ENCODE measurements at places on chromosomes 1 and 21.

GRCh38 chr1:62218604-62219003 lies 24.0 kb downstream of the L1TD1 start:
- no peak for DNase-seq

- peak; percentile 63 for DNase-seq
Observed at GRCh38 chr1:7218210-7218832, 433.1 kb downstream of the CAMTA1 start.

DNA sequence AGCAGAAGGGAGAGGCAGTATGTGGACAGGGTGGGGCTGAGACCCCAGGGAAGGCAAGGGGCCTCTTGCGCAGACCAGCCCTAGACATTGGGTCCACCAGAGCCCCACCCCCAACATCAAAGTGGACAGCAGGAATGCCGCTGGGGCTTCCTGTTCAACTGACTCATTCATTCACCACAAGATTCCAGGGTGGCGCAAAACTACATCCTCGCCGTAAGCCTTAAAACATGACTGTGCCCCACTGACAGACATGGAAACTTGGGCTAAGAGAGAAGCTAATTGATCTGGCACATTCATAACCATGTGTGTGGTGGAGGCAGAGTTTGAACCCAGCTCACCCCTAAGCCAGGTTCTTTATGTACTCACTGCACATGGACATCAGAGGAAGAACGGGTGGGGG lies 14.0 kb downstream of the COL16A1 start:
- DNase-seq: peak; percentile 96

DNA sequence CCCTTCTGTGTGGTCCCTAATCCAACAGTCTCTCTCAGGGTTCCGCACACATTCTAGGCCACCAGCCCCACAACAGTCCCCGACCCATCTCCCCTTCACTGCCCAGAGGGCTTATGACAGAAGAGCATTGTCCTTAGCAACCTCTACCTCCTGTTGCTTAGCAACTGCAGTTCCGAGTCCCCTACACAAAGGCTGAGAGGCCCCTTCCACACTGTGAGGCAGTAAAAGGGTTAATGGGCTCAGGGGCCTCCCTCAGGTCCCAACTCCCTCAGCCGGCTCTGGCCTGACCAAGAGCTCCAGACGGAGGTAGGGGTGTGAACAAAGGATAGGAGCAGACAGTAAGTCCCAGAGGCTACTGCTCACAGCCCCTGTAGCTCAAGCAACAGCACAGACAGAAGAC lies 4.3 kb downstream of the IGSF9 start:
- DNase-seq: no peak

- DNase-seq: peak; percentile 66
Observed at GRCh38 chr1:116777831-116778830, 23.9 kb downstream of the CD2 start.

DNA sequence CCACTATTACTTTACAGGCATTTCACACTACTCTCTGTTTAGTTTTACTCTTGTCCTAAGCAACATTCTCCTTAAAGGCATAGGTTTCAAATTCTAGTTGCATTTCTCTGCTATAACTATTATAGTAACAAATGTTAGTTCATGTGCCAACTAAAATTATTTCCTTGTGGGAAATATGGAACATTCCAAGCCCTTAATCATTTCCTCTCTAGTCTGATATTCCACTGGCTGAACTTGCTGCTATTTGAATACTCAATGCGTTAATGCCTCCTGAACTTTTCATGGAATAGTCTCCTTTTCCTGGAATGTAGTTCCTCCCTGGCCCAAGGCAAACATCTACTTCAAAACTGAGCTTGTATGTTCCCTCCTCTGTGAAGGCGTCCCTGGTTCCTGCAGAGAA lies 19.3 kb upstream of the TBX19 start:
- peak; percentile 65 for DNase-seq

GRCh38 chr21:42666023-42666747 lies 12.8 kb downstream of the PDE9A start:
- DNase-seq: no peak

GRCh38 chr1:41502912-41503311 lies 18.4 kb upstream of the EDN2 start:
- no peak for DNase-seq

GRCh38 chr1:40796939-40797667 lies 13.5 kb downstream of the KCNQ4 start:
- DNase-seq: no peak

GRCh38 chr1:178143730-178144690 lies 50.1 kb downstream of the RASAL2 start:
- DNase-seq: peak; percentile 51

- no peak for DNase-seq
Observed at GRCh38 chr1:153649137-153649862, 9.2 kb upstream of the SNAPIN start.

DNA sequence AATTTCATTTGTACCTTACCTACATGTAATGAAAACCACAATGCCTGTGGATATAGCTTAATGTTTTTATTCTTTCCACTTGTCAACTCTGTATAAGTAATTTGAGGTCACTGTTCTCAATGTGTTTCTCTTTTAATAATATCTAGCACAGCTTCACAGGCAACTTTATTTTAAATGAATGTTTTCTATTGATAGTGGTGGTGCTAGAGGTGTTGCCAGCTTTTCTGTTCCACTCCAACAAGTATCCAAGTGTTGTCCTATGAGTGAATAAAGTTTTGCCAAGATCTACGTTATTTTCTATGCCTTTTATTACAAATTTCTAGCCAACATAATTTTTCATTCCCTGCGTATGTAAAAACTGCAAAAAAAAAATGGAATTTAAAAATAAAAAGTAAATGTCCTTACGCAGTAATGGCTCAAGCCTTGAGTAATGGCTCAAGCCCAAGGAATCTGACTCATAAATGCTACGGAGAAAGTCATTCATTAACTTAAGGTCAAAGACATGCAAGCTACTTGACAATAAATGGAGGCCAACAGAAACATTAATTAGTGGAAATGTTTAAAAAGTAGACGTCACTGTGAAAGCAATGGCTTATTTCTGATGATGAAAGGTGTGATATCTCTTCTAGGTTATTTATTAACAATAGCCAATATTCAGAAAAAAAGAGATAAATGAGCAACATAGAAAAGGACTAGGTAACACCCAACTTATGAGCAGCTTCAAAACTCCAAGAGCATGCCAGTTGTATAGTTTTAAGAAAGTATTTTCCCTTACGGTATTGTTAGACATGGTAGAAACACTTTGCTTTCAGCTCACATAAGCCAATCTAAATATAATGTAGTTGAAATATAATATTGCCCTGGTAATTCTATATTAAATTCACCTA lies 71.4 kb downstream of the SLC44A5 start:
- no peak for DNase-seq

DNA sequence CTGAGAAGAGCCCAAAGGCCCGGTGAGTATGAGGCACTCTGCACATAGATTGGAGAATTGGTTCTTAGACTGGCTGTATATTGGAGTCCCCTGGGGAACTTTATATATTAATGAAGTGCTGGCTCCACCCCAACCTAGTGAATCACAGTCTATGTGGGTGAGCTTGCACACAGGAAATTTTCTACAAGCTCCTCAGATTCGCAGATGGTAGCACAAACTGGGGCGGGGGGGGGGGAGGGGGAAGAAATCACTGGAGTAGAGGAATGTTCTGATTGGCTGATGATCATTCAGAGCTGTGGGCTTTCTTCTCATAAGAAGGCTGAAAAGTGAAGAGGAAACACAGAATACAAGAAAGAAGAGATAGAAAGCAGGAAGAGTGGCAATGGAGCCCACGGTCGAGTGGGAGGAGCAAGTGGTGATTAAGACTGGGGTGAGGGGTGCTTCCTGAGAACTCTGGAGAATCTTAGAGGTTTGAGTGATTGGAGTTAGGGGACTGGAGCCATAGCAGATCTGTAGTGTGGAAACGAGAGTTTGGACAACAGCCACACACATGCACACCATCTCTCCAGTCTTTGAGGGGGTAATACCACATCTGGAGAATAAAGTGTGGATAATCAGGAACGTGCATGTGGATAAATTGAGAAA lies 465.9 kb upstream of the DAB1 start:
- no peak for DNase-seq
